Activated gamma-delta T cell (primary cell): ENCODE measurements at places on chromosomes 7 and 10.

- no peak for DNase-seq
Measured at GRCh38 chr7:124062171-124062570, 29.3 kb upstream of the TMEM229A start.

- no peak for DNase-seq
Measured at GRCh38 chr7:130940907-130941306, 206.9 kb upstream of the KLF14 start.

DNA sequence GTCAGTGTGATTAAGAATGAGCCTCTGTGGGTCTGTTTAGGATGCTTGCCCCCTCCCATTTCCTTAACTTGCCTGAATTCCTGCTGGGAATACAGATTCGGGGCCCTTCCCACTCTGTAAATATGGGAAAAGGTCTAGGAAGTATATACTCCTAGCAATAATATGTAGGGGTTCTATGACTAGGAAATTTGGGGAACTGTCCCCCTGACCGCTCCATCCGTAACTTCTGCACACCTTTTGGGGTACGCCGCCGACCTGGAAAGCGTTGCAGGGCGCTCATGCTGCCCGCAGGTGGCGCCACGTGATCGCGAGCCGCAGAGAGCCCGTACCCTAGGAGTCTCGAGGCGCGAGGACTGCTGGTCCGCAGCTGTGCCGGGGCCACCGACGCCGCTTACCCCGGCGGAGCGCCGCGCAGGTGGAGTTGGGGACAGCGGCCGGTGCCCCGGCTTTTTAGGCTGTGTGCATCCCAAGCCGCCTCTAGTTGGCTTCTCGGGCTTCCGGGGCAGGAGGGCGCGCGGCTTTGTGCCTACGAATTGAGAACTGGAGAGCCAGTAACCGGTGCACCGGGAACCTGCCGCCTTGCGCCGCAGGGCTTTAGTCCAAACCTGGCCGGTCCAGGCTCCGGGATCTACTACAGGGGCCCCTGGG is 656 bp upstream of the CNNM2 start:
- DNase-seq: peak; percentile 74

GRCh38 chr10:115093286-115093775 is at the start of gene ATRNL1:
ATRNL1 (plus strand) TSS chr10:115093365; CDS start chr10:115093751, 386 bp downstream.
- DNase-seq: peak; percentile 11

GRCh38 chr10:70747192-70747965 is 37.8 kb downstream of the TBATA start:
- no peak for DNase-seq

GRCh38 chr10:6972226-6972625 is 392.1 kb upstream of the PRKCQ start:
- no peak for DNase-seq

- DNase-seq: no peak
Measured at GRCh38 chr7:73977619-73978618, 50.1 kb upstream of the ELN start.

GRCh38 chr7:45088821-45089340 is at the start of gene NACAD:
NACAD (minus strand) TSS chr7:45088969; CDS start chr7:45088894, 75 bp downstream.
- peak; percentile 40 for DNase-seq

DNA sequence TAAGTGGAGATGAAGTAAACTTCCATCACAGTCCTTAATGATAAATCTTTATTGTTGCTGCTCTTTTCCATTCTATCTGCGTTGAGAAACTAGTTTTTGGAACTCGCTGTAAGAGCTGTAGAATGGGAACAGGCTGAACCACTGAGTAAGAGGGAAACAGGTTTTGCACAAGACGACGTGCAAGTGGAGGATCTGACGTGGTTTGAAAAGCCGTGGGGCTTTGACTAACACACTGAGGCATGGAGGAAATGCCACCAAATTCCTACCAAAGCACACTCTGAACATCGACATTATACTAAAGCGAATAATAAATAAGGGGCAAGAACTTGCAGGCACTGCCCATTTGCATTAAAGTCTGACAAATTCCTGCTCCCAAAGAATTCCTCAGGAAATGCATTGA is 160.6 kb downstream of the KLF6 start:
- DNase-seq: no peak
